ENCODE measurements at places on chromosomes 12 and 14.
A peak's percentile ranks its signal among the peaks of the same experiment; 100 is the strongest.

- no peak for DNase-seq
Observed at GRCh38 chr12:12039897-12040296, 30.8 kb upstream of the BCL2L14 start.

GRCh38 chr14:95106971-95107370, 50.4 kb downstream of the DICER1 start:
- DNase-seq: no peak

DNA sequence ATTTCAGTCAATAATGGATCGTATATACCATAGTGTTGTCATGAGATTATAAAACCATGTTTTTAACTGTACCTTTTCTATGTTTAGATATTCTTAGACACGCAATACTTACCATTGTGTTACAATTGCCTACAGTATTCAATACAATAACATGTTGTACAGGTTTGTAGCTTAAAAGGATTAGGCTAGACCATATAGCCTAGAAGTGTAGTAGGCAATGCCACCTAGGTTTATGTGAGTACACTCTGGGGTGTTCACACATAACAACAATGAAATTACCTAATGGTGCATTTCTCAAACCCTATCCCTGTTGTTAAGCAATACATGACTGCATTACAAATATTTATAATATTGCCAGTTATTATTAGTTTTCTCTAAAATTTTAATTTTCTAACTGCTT, 144.2 kb downstream of the KCNC2 start:
- no peak for DNase-seq

GRCh38 chr12:103771466-103771865, 69.6 kb downstream of the NT5DC3 start:
- DNase-seq: peak; percentile 4

- no peak for DNase-seq
Observed at GRCh38 chr12:23952071-23952470, 2.6 kb upstream of the SOX5 start.

GRCh38 chr12:111759271-111759670, 7.5 kb upstream of the ALDH2 start:
- no peak for DNase-seq

DNA sequence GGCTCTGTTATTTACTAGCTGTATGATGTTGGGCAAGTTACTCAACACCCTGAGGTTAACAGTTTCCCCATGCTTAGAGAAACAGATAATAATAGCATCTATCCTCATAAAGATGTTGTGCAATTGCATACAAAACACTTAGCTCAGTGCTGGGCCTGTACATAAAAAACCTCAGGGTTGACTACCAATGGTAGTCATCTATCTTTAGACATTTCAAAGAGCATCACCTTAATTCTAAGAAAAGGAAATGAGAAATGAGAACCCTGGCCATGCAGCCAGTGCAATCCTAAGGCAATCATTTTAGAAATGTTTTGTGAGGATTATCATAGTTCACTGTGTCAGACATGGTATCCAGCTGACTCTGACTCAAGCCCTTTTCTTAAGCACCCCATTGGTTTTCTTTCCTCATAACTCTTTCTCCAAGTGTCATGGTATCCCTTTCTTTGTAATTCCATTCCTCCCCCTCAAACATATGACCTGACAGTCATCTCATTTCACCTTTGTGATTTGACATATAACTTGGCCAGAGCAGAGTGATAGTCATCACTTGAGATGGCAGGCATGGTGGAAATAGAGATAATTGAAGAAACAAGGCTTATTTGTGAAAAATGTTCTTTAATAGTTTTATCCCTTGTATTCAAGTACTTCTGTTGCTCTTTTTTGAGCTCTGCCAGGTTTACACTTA, 29.5 kb upstream of the OSBPL8 start:
- no peak for DNase-seq

- DNase-seq: no peak
Observed at GRCh38 chr14:75153295-75153694, 23.1 kb downstream of the TMED10 start.

GRCh38 chr12:99131751-99132199, 486.7 kb downstream of the APAF1 start:
- no peak for DNase-seq

GRCh38 chr12:54438517-54438916, 19.5 kb upstream of the ITGA5 start:
- no peak for DNase-seq

DNA sequence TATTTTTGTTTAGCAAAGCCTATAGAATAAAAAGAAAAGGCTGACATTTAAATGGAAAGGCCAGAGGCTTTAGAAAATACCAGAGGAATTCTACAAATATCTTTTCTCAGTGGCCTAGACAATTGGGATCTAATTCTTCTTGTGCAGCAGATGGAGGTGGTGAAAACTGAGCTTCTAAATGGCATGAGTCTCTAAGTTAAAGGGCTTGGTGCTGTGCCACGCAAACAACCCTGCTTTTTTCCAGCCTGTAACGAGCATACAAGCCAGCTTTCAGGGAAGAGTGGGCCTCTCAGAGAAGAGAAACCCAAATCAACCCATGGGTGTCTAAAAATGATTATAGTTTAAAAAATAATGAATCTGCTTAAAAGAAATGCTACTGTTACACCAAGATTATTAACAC, 237.9 kb upstream of the NAV3 start:
- DNase-seq: no peak

DNA sequence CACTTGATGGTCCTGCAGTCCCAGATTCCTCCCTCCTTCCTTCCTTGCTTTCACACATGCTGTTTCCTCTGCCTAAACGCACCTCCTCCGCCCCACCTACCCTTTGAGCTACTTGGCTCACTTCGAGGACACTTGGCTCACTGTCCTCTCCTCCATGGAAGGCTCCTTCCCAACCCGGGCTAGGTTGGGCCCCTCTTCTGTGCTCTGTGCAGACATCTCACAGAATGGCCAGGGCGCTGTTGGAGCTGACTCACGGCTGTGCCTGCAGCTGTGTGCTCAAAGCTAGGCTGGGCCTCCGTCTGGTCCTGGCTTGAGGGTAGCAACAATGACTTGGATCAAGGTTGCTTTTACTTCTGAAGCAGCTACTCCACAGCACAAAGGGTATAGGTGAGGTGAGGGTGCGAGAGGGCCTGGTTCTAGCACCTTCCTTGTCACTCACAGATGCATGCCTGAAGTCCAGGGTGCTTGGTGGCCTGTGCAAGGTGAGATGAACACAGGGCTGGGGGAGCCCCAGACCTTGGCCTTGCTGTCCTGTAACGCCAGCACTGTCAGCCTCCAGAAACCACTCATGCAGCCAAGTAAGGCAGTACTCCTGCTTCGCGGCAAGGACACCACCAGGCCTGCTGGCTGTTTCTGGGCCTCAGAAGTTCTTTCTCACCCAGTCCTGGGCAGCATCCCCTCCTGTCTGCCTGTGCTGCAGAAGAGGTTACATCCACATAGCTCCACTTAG, 61.8 kb downstream of the GALNT16 start:
- no peak for DNase-seq

GRCh38 chr14:104094709-104095425, 9.4 kb downstream of the ASPG start:
- DNase-seq: peak; percentile 69

- no peak for DNase-seq
Observed at GRCh38 chr12:124020514-124020949, 47.5 kb downstream of the ZNF664 start.

DNA sequence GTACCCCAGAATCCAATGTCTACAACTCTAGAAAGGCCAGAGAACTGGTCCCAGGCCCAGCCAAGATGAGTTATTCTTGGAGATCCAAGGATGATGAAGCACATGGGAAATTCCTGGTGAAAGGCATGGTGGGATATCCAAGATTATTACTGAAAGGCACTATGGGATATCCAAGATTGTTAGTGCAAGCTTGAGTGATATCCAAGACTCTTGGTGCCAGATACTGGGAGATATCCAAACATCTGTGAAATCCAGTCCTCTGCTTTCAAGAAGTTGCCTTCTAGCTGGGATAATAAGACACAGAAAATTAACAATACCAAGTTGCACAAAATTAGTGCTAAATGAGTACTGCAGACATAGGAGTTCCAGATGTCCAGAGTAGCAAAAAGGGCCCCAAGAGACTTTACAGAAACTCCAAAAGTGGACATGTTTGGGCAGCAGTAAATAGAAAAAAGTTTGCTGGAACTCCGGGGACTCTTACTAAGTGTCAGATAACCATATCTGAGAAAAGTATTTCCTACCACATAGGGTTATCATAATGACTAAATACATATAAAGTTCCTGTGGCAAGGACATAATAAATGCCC, 34.6 kb downstream of the PHLDA1 start:
- DNase-seq: no peak

GRCh38 chr12:7479771-7480170, 23.8 kb downstream of the CD163 start:
- no peak for DNase-seq

DNA sequence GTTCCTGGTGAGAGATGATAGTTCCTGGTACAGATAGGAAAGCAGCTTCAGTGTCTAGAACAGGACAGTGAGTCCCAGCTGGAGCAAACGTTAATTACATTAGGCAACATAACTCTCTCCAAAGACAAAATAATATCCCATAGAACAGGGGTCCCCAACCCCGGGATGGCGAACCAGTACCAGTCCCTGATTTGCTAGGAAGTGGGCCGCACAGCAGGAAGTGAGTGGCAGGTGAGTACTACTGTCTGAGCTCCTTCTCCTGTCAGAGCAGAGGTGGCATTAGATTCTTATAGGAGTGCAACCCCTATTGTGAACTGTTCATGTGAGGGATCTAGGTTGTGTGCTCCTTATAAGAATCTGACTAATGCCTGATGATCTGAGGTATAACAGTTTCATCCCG, 204.1 kb downstream of the NELL2 start:
- DNase-seq: no peak

GRCh38 chr12:69102856-69103255, 136.5 kb upstream of the CPSF6 start:
- DNase-seq: no peak

GRCh38 chr14:68511129-68512047, 281.5 kb downstream of the ZFP36L1 start:
- DNase-seq: no peak

DNA sequence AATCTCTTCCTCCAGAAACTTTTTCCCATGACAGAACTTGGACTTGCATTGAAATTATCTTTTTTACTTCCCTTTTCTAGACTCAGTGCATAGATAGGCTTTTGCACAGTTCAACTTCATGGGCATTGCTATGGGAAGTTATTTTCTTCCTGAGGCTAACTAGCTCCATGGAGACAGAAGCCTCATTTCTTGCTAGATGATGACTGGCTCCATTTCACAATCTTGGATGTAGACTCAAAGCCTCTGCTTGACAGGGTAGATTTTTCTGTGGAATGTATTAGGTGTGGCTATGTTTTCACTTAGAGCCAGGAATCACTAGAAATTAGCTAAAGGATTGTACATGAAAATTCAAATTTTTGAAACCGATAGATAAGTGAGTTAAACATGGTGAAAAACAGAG, 884.1 kb upstream of the MGAT4C start:
- no peak for DNase-seq

GRCh38 chr12:1939331-1939730, 20.9 kb upstream of the CACNA2D4 start:
- DNase-seq: no peak

- no peak for DNase-seq
Observed at GRCh38 chr12:130119241-130119861, 42.9 kb upstream of the FZD10 start.

DNA sequence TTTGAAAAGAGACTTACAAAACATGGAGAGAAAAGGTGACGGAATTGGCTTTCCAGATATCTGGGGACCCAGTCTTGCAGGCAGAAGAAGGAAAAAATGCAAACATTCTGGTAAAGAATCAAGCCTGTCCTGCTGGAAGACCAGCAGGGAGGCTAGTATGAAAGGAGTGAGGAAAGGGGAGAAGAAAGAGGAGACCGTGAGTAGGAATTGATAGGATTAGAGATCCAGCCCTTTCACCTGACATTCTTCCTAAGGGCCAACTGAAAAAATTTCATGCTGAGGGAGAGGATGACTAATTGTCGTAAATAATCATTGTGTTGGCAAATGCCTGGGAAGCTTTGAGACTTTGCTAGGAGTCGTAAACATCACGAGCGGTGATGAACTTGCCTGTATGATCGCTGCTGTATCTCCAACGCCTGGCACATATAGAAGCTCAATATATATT, 12.1 kb downstream of the BHLHE41 start:
- no peak for DNase-seq

- DNase-seq: no peak
Observed at GRCh38 chr12:95206916-95207315, 10.4 kb downstream of the FGD6 start.

GRCh38 chr14:75067212-75067611, 2.2 kb upstream of the ZC2HC1C start:
- no peak for DNase-seq

- DNase-seq: no peak
Observed at GRCh38 chr12:31507966-31508365, 83.0 kb downstream of the DENND5B start.

GRCh38 chr14:57785058-57785457, 80.8 kb downstream of the SLC35F4 start:
- no peak for DNase-seq

DNA sequence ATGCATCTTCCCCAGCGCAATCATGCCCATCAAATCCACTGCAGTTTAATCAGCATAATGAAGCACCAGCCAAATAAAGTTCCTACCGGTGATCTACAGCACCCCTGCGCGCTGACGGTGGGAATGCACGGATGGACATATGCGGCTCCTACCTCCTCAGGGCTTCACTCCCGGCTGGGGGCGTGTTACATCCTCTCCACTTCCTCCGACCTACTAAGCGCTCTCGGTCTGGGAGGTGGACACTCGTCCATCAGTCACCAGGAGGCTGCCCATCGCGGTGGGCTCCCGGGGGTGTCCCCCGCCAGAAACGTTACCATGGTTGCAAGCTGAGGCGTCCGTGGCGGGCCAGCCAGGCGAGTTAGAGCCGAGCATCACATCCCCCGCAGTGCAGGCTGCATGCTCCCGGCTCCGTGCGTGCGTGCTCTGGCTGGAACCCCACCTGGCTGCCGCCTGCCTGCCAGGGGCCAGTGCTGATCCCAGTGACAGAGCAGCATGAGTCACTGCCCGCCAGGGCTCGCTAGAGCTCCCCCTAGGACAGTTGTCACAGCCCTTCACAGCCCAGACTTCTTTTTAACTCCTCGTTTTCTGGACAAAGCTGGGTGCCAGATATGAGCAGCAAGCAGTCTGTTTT, 73.0 kb downstream of the CIT start:
- DNase-seq: no peak

GRCh38 chr12:106945261-106945851, 10.4 kb upstream of the TMEM263 start:
- DNase-seq: no peak

GRCh38 chr14:71555654-71556559, 376.3 kb upstream of the RGS6 start:
- peak; percentile 81 for DNase-seq

- peak; percentile 75 for DNase-seq
Observed at GRCh38 chr14:66070542-66071319, 415.4 kb upstream of the CCDC196 start.

DNA sequence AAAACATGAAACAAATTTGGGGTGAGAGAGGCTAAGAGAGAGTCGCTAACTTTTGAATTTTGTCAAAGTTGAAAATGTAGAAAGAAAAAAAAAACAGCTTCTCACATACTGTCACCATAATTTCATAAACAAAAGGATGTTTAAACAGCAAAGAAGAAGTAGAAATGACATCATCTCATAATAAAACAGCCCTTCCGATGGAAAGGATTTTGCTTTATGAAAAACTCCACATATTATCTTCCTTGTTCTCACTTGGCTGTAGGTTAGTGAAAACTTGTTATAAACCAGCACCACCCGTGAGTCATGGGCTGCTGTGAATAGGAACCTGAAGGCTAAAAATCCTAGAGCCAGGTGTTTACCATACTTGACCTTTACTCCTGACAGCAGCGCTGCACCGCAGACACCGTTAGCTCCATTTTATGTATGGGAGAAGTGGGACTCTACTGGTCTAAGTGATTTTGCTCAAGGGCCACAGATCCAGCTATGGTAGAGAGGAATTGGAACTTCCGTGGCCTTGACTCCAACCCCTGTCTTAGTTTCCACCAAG, 63.0 kb upstream of the VRK1 start:
- no peak for DNase-seq

Measured in CD4-positive, alpha-beta T cell treated with Interleukin-10 for 1 hour (primary cell).